ENCODE measurements at places on chromosomes 7 and 10.

- DNase-seq = no peak
Measured at GRCh38 chr10:29026065-29026797, 262.6 kb upstream of the LYZL1 start.

DNA sequence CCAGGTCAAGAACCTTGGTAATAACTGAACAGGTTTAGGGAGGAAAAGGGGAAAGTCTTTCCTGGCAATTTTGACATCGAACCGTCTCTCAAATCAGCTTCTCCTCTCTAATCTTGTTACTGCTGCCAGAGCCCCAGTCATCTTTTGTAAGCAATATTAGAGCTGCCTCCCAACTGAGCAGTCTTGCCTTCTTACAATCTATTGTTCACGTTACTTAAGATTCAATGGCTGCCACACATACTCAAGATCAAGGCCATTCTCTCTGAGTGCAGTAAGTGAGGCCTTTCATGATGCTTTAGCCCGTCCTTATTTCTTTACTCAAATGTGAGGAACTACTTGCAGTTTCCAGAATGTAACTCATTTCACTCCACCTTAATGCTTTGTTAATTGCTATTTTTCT lies 12.4 kb downstream of the NET1 start:
- DNase-seq = no peak

- no peak for DNase-seq
Measured at GRCh38 chr10:34446049-34446448, 369.0 kb downstream of the PARD3 start.

DNA sequence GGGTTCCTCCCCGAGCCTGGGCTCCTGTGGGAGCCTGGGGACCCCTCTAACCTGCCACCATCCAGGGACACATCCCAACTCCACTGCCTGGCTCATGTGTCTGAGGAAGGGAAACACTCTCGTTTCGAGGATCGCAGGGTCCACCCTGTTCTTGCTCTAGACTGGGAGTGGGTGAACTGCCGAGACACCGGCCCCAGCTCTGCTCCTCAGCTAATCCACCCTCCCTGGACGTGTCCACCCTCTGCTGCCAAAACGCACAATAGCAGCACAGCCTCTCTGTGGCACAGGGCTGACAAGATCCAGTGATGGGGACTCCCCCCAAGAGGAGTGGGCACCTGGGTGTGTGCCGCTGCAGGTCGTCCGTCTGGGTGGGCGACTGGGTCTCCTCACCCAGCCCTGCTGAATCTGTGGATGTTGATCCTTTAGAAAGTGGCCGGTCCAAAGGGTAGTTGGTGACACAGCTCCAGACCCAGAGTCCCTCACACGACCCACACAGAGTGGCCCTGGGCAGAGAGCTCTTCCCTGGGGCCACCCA lies 65.2 kb upstream of the FAM20C start:
- DNase-seq = no peak

DNA sequence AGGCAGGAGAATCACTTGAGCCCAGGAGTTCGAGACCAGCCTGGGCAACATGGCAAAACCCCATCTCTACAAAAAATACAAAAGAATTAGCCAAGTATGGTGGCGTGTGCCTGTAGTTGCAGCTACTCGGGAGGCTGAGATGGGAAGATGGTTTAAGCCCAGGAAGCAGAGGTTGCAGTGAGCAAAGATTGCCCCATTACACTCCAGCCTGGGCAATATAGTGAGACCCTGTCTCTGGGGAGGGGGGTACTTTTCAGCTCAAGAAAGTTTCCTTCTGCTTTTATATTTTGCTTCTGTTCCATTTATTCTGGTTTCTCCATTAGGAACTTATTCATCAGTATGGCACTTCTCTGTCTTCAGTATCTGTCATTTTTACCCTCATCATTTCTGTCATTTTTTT lies 48.6 kb downstream of the COA1 start:
- no peak for DNase-seq

DNA sequence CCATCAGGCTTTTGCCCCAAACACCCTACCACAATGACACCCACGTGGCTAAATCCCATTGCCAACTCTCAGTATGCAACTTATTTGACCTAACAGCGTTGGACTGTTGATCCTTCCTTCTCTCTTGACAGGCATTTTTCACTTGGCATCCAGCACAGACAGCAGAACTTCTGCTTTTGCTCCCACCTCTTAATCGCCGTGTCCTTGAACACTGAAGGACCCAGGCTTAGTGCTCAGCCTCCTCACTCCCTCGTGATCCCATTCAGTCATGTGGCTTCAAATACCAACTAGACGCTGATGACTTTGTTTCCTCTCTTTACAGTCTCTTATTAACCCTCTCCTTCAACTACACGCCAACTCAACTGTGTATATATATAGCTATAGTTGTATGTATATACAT lies 25.0 kb downstream of the ZFAND2A start:
- DNase-seq = no peak

DNA sequence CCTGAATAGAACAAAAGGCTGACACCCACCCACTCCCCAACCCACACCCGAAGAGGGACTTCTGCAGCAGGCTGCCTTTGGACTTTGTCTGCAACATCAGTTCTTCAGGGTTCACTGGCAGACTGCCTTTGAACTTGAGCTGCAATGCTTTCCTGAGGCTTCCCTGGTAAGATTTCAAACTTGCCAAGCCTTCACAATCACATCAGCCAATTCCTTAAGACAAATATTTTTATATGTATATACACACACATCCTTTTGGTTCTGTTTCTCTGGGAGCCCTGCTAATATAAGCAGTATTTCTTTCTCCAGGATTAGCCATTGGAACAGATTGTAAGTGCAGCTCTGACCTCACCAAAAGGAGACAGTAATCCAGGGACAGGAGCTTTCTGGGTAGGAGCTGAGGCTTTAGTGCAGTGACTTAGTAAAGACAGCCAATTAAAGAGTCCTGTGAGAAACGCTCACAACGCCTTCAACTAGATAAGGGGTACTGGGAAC lies 55.6 kb upstream of the KMT2E start:
- DNase-seq = no peak

GRCh38 chr10:17134737-17135260 lies 5.2 kb upstream of the CUBN start:
- no peak for DNase-seq

DNA sequence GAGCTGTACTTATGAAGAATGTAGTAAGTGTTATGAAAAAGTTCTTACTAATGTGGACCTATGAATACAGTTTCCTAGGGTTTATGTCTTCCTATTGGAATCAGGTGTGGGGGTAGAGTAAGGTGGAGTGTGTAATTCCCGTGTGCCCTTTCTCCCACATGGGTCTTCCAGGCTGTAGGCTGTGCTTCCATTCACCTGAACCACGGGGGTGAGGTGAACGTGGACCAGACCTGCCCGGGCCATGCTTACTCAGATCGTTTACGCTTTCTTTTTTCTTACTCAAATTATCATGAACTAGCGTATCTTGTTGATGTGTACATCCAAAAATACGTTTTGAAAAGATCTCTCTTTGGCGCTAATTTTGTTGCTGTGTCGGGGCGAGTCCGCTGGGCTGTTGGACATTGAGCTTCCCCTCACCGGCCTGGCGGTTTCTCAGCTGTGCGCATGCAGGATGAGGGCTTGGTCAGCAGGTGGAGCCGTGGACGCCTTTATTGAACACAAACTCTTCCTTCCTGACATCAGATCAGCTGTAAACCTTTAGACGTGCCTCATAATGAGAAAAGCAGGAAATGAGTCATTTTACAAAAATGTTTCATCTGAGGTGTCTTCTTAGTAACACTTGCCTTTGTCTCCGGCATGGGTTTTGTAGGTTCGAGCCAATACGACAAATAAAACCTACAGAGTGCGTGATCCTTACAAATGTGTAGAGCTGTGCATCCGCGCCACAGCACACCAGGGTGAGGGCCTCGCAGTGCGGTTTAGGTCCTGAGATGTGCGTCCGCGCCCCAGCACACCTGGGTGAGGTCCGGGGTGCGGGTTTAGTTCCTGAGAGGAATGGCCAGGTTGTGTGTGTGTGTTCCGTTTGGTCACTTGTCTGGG lies 53.8 kb downstream of the WDR37 start:
- DNase-seq = peak; percentile 75

- DNase-seq = no peak
Measured at GRCh38 chr7:147062897-147063296, 946.3 kb downstream of the CNTNAP2 start.

- no peak for DNase-seq
Measured at GRCh38 chr7:42736931-42737330, 174.9 kb downstream of the C7orf25 start.

- DNase-seq = no peak
Measured at GRCh38 chr7:128989961-128990360, 52.2 kb downstream of the IRF5 start.

- DNase-seq = no peak
Measured at GRCh38 chr7:15998617-15999016, 312.1 kb upstream of the MEOX2 start.

DNA sequence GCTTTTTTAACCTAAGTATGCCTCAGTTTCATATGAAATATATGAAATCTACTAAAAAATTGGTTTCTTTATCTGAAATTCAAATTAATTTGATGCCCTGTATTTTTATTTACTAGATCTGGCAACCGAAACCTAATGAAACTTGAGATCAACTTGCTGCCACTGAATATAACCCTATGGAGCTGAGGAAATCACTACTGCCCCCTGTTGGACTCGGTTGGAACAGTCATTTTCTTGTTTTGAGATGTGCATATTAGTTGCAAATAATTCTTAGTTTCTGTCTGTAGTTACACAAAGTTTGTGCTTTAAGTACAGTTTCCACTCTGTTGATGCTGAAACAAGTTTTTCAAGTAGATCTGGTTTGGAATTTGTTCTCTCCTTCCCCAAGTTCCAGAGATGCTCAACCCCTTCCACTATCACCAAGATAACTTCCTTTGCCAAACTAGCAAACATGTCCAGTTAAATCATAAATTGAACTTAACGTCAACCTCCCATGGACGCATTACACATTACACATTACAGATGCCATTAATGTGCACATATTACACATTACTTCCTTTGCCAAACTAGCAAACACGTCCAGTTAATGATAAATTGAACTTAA lies 22.2 kb upstream of the EXOC4 start:
- peak; percentile 22 for DNase-seq

DNA sequence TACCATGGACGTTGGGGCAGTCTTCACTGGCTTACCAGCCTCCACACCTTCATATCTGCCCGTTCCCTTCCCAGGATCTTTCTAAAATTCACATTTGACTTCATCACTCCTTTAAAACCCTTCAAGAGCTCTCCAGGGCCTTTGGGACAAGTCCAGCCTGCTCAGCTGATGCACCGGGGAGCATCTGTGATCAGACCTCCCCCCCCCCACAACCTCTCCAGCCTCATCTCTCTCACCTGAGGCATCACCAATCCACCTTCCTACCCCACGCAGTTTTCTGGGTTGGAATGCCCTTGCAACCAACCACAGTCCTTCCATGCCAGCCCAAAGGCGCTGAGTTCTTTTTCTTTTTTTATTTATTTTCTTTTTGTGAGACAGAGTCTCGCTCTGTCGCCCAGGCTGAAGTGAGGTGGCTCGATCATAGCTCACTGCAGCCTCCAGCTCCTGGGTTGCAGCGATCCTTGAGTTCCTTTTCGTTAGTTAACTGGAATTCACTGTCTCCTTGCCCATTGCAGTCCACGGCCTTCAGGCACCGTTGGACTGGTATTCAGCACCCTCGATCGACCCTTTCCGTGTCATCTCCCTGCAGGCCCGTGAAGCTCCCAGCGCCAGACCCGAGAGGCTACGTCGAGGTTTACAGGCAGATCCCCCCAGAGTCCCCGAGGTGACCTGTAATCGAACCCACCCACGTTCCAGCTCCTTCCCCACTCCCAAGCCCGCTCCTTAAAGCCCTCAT lies 654 bp downstream of the ALKBH4 start:
- no peak for DNase-seq

- DNase-seq = no peak
Measured at GRCh38 chr10:5900247-5900646, 10.2 kb downstream of the FBH1 start.

- DNase-seq = no peak
Measured at GRCh38 chr7:17830206-17830605, 110.1 kb downstream of the SNX13 start.

All from GM12891 (cell line).